ENCODE measurements at places on chromosomes 7 and 10.

GRCh38 chr7:79810916-79811315 is 323.7 kb upstream of the GNAI1 start:
- DNase-seq = no peak

GRCh38 chr10:45514291-45515270 is 140.6 kb downstream of the ALOX5 start:
- no peak for DNase-seq

GRCh38 chr7:128098629-128099028 is 67.4 kb upstream of the LRRC4 start:
- DNase-seq = no peak

GRCh38 chr7:49639808-49640207 is 133.6 kb upstream of the VWC2 start:
- no peak for DNase-seq

Measured in GM04504 (cell line).